A172 (cell line): ENCODE measurements at places on chromosomes 2 and 18. TPM values are rescaled to one million over a fixed set of nuclear protein-coding genes. Genes with fewer than 3 reads are reported as not detected.

DNA sequence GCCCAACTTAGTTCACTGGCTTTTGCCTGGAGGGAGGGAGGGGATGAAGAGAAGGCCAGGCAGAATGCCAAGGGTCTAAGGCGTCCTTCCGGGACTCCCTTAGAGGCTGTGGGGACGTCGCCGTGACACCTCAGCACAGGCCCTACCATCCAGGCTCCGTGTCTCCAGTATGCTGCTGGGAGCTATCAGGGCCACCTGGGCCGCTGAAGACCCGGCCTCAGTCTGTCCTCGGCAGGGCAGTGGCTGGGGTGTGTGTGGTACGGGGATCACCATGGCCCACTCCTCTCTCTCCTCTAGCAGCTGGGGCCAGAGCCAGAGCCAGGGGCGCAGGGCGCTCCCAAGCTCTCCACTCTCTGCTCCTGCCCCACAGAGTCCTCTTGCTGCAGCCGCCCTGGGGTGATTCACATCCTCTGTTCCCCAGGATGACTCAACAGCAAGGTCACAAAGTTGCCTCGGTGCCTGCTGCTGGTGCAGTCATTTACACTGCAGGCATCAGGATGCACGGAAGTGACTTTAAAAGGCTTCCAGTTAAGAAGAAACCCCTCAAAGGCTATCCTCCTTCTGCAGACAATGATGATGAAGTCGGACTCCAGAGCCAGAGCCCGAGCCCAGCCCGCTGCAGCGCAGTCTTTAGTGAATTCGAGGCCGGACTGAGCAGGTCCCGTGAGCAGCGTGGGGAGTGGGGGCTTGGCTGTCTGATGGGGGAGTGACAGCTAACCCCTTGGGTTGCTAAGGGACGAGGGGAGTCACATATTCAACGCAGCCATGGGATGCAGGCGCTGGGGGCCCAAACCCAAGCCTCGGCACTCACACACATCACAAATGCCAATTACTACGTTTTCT, 31.9 kb downstream of the SNORC start:
- DNase-seq, result peak; percentile 95

The PDE1A gene
- total RNA-seq, result 1.4 TPM in 1 of 2 replicates, not detected in the other

The PDE11A gene
- total RNA-seq, result 0.03 and 0.91 TPM in 2 replicates

- no peak for DNase-seq
These were observed 385.5 kb downstream of the NR4A2 start for GRCh38 chr2:155947069-155947468.

The KCNK3 gene
- 0.05 and 0.60 TPM in 2 replicates for total RNA-seq
